CD4-positive, alpha-beta T cell treated with Interleukin-4 for 4 hours (primary cell): ENCODE measurements at places on chromosomes 3 and 15.

GRCh38 chr3:62370112-62370857, 3.1 kb downstream of the FEZF2 start:
- no peak for DNase-seq

- no peak for DNase-seq
Measured at GRCh38 chr3:53478921-53479664, 15.3 kb upstream of the CACNA1D start.

GRCh38 chr15:76791511-76791910, 113.6 kb downstream of the SCAPER start:
- no peak for DNase-seq

GRCh38 chr3:186593862-186594261, 19.0 kb upstream of the AHSG start:
- no peak for DNase-seq

GRCh38 chr3:20245781-20246180, 59.8 kb upstream of the SGO1 start:
- DNase-seq = no peak

GRCh38 chr3:153069598-153070510, 92.2 kb upstream of the RAP2B start:
- DNase-seq = no peak

GRCh38 chr15:41490355-41490754, 3.3 kb upstream of the ITPKA start:
- DNase-seq = no peak

GRCh38 chr15:82790321-82790720, 15.5 kb downstream of the FSD2 start:
- no peak for DNase-seq

GRCh38 chr3:42190701-42191442, 75.1 kb downstream of the CCK start:
- DNase-seq = peak; percentile 62

- DNase-seq = no peak
Measured at GRCh38 chr15:42080186-42080918, 14.0 kb downstream of the PLA2G4D start.

GRCh38 chr3:17118771-17119170, 234.0 kb downstream of the PLCL2 start:
- DNase-seq = no peak
